Renal cortical epithelial cell (primary cell): ENCODE measurements at places on chromosomes 4 and X. TPM values are rescaled to one million over a fixed set of nuclear protein-coding genes. Genes with fewer than 3 reads are reported as not detected.
A peak's percentile ranks its signal among the peaks of the same experiment; 100 is the strongest.

- DNase-seq = no peak
Observed at GRCh38 chr4:41375561-41375960, 118.8 kb downstream of the UCHL1 start.

GRCh38 chrX:132955690-132956089 lies 2.7 kb downstream of the HS6ST2 start:
- peak; percentile 20 for DNase-seq

DNA sequence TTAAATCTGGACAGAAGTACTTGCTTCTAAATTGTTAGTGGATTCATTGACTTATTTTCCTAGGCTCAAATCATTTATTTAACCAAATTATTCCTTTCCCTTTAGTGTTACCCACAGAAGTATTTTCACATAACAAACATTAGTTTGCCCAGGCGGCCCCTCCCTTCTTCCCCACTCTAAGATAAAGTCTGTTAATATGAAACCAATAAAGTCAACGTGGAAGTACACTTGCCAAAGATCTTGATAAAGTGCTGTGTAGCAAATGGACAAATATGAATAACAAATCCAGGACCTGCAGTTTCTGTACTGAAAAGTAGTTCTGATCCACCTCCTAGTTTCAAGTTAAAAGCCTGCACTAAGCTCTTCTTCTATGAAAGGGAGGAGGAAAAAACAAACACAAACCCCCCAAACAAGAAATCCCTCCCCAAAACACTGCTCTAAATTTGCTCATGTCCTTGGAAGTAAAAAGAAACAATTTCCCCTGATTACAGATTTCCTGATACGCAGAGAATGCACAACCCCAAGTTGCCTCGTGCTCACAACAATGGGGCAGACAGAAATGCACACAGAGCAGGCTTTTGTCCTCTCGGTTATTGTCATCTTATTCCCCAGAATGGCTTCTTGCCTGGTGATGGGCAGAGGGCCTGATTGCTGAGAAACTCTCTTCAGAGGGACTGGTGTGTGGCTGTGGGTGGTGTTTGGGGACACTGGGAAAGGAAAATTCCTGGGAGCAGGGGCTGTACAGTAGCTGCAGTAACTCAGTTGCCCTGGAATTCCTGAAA lies 23.2 kb downstream of the TMSB4X start:
- DNase-seq = no peak

DNA sequence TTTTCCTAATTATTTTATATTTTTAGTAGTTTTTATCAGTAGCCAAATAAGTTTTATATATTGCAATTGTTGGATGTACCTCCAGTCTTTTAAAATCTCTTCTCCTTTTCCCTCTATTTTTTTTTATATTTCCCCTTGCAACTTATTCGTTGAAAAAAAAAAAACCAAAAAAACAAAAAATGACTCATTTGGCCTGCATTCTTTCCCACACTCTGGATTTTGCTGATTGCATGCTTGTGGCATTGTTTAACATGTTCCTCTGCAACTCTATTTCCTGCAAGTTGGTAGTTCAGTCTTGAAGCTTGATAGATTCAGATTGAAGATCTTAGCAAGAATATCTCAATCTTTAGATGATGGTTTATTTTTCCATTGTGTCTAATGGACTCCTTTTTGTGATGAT lies 260.6 kb upstream of the BOD1L1 start:
- DNase-seq = peak; percentile 99

Gene DDIT4L
- 3.9 and 8.2 TPM in 2 replicates for total RNA-seq

- DNase-seq = no peak
Observed at GRCh38 chrX:129760155-129760554, 19.6 kb upstream of the SASH3 start.

Gene PNMA3
- total RNA-seq = 0.35 TPM in 1 of 2 replicates, not detected in the other

Gene HERC3
- 9.0 and 22.0 TPM in 2 replicates for total RNA-seq

GRCh38 chr4:41455206-41455605 lies 82.8 kb upstream of the LIMCH1 start:
- no peak for DNase-seq

- DNase-seq = peak; percentile 80
Observed at GRCh38 chr4:15779306-15779705, 1.2 kb downstream of the CD38 start.

DNA sequence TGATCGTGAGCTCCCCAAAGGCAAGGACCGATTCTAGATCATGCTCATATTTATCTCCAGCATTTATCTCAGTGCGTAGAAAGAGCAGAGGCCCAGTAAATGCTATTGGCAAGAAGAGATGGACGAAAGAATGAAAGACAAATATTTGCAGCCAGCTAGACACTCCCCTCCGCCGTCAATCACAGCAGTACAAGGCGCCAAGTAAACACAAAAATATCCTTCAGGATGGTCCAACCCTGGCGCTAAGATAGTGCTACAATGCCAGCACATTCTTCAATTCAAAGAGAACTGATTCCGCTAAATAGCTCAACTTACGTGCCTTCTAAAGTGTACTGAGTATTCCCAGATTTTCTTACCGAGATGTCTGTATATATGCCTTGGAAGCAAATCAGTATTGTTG lies 114.5 kb downstream of the DDX53 start:
- no peak for DNase-seq

GRCh38 chr4:132818091-132818490 lies 331.0 kb upstream of the PCDH10 start:
- no peak for DNase-seq

GRCh38 chrX:86002076-86002896 lies 45.1 kb downstream of the CHM start:
- peak; percentile 72 for DNase-seq

DNA sequence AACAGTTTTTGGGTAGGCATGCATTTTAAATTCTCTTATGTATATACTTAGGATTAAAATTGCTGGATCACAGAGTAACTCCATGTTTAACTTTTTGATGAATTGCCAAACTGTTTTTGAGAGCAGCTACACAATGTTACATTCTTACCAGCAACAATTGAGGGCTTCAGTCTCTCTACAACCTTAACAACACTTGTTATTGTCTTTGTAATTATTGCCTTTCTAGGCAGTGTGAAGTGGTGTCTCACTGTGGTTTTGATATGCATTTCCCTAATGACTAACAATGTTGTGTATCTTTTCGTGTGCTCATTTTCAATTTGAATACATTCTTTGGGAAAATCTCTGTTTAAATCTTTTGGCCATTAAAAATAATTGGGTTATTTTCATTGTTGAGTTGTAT lies 17.3 kb upstream of the F11 start:
- no peak for DNase-seq

DNA sequence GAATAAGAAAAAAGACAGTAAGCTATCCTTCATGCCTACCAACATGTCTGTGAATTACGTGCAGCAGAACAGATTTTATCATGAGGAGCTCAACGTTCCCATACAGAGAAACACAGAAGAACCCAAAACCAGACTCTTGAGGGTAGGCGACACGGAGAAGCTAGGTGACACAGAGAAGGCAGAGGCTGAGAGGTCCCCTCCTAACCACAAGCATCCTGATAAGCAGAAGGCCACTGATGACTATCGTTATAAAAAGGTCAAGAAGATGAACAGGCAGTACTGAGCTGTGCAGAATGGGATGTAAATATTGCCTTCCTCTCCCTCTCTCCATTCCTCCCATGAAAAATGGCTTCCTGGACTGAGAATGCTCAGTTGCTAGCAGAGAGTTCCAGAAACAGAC lies 350.2 kb upstream of the BOD1L1 start:
- DNase-seq = no peak

Gene OPN1MW3
- not detected in 2 replicates for total RNA-seq

GRCh38 chrX:40449396-40449795 lies 131.4 kb upstream of the ATP6AP2 start:
- no peak for DNase-seq

DNA sequence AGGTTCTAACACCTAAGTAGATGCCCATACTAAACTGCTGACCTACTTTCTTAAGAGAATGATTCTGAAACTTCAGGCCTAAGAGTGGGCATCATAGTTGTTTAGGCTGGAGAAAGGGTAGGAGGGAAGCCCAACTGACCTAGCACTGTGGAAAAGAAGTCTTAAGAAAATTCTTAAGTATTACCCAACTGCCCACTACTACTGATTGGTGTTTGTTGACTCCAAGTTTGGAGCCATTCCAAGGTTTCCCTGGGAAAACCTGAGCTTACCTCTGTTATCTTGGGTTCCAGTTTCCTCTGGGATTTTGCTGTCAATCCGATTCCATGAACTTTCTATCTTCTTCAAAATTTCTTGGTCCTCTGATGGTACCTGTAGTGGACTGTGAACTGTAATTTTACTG lies 23.9 kb downstream of the ANKRD17 start:
- DNase-seq = peak; percentile 57

Gene PRIMPOL
- 12.2 and 13.0 TPM in 2 replicates for total RNA-seq

DNA sequence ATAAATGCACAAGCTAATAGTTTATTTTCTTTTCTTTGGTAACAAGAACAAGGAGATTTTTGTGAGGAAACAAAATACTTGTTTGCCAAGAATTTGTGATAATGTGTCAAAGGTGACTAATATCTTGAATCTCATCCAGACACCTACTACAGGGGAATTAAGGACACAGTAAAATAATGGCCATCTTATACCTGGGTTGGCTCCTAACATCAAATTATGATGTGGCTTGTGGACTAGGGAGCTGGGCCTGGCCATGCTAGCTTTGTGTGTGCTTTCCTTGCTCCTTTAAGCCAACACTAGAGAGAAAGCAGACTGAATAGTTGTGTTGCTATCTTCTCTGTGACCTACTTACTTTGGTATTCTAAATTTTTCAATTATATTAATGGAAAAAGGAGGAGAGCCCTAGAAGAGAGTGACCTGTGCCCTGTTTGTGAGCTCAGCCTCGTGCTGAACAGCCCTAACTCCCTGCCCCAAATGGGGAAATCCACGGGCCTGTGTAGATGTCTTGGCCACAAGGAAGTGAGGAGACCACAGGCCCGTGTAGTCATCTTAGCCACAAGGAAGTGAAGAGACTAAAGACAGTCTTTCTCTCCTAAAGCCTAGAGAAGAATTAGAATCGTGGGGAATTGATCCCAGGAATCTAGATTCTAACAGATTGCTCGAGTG lies 23.3 kb downstream of the ARHGAP24 start:
- peak; percentile 31 for DNase-seq

Gene FAM236B
- total RNA-seq = not detected in 2 replicates

DNA sequence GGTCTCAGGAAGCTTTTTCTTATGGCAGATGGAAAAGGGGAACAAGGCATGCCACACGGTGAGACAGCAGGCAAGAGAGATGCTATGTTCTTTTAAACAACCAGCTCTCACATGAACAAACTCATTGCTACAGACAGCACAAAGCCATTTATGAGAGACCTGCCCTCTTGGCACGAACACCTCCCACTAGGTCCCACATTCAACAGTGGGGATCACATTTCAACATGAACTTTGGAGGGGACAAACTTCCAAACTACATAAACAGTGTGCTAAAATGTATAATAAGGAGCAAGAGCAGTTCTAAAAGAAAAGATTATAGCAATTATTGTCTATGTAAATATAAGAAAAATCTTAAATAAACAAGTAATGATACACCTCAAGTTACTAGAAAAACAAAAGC lies 391.8 kb upstream of the CPXCR1 start:
- no peak for DNase-seq

- DNase-seq = peak; percentile 39
Observed at GRCh38 chrX:43469391-43470054, 186.6 kb upstream of the MAOA start.

Gene ADGRG4
- total RNA-seq = under 0.01 TPM in 1 of 2 replicates, not detected in the other

Gene LINC00632
- total RNA-seq = under 0.01 and 0.35 TPM in 2 replicates

GRCh38 chr4:88696630-88697029 lies 999 bp downstream of the NAP1L5 start:
- no peak for DNase-seq

GRCh38 chrX:152936306-152936705 lies 38.4 kb downstream of the ZNF185 start:
- DNase-seq = no peak

GRCh38 chr4:112808001-112808400 lies 171.1 kb downstream of the LARP7 start:
- no peak for DNase-seq
